ENCODE measurements at places on chromosomes 2 and 18. TPM values are rescaled to one million over a fixed set of nuclear protein-coding genes. Genes with fewer than 3 reads are reported as not detected.

Gene MREG
- total RNA-seq: 1.1 TPM

Gene MC2R
- total RNA-seq: not detected

Gene FBXO41
- 1.9 TPM for total RNA-seq

Gene EDAR
- not detected for total RNA-seq

Gene CSRNP3
- total RNA-seq: 5.4 TPM

Gene TFCP2L1
- 0.55 TPM for total RNA-seq

Gene RAD51AP2
- 0.16 TPM for total RNA-seq

Gene MAP4K4
- 62.9 TPM for total RNA-seq

Gene DLX2
- under 0.01 TPM for total RNA-seq

Gene PRKAG3
- not detected for total RNA-seq

Gene EPB41L3
- total RNA-seq: 156 TPM

Gene SKOR2
- not detected for total RNA-seq

Gene SERPINB2
- total RNA-seq: 0.81 TPM

Gene ZCCHC2
- 16.4 TPM for total RNA-seq

Gene TMEM163
- 0.33 TPM for total RNA-seq

Gene DYNAP
- not detected for total RNA-seq

Gene WDSUB1
- total RNA-seq: 8.4 TPM

Gene MTCL1
- 87.9 TPM for total RNA-seq

Gene HOXD3
- 4.1 TPM for total RNA-seq

Gene SALL3
- total RNA-seq: not detected

Gene RGPD4
- not detected for total RNA-seq

Gene PSD4
- 1.4 TPM for total RNA-seq

Gene FSHR
- not detected for total RNA-seq

Gene CYS1
- 7.5 TPM for total RNA-seq

Gene ACMSD
- not detected for total RNA-seq

Gene MEX3C
- 20.2 TPM for total RNA-seq

Gene EN1
- total RNA-seq: not detected

Gene NCKAP1
- 160 TPM for total RNA-seq

Gene ATOH8
- 12.4 TPM for total RNA-seq

Gene SLC8A1
- 305 TPM for total RNA-seq
